ENCODE measurements at places on chromosomes 1 and 21. TPM values are rescaled to one million over a fixed set of nuclear protein-coding genes. Genes with fewer than 3 reads are reported as not detected.

Gene RPE65
- not detected for total RNA-seq

Gene LIX1L
- 37.1 TPM for total RNA-seq

Gene HES4
- 1.4 TPM for total RNA-seq

Gene CFAP74
- not detected for total RNA-seq

Gene S100A7A
- total RNA-seq, result not detected

Gene HENMT1
- 3.7 TPM for total RNA-seq

Gene CCDC181
- not detected for total RNA-seq

Gene BLACAT1
- not detected for total RNA-seq

Gene MRPL24
- total RNA-seq, result 57.1 TPM

Gene LIPI
- not detected for total RNA-seq

Gene CEP104
- 32.4 TPM for total RNA-seq

Gene DDOST
- 357 TPM for total RNA-seq

Measured in pericardium fibroblast (primary cell).